AG20443 (cell line): ENCODE measurements at places on chromosomes 3 and 15.

DNA sequence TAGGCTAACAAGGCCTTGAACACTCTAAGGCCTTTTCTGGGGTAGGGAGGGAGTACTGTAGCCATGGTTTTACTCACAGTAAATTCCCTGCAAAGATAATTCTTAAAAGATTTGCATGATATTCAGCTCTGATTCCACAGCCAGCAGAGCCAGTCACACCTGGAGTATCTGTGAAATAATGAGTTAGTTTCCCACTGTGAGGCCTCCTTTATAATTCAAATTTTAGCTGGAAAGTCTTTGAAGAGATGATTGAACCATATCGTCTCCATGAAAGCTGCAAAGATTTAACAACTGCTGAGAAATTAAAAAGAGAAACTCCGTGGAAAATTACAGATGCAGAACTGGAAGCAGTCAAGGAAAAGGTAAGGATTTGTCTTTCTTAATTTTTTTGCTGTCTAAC, 32.3 kb upstream of the DUT start:
- DNase-seq: no peak

GRCh38 chr3:75341324-75342067, 322.6 kb upstream of the FRG2C start:
- no peak for DNase-seq

DNA sequence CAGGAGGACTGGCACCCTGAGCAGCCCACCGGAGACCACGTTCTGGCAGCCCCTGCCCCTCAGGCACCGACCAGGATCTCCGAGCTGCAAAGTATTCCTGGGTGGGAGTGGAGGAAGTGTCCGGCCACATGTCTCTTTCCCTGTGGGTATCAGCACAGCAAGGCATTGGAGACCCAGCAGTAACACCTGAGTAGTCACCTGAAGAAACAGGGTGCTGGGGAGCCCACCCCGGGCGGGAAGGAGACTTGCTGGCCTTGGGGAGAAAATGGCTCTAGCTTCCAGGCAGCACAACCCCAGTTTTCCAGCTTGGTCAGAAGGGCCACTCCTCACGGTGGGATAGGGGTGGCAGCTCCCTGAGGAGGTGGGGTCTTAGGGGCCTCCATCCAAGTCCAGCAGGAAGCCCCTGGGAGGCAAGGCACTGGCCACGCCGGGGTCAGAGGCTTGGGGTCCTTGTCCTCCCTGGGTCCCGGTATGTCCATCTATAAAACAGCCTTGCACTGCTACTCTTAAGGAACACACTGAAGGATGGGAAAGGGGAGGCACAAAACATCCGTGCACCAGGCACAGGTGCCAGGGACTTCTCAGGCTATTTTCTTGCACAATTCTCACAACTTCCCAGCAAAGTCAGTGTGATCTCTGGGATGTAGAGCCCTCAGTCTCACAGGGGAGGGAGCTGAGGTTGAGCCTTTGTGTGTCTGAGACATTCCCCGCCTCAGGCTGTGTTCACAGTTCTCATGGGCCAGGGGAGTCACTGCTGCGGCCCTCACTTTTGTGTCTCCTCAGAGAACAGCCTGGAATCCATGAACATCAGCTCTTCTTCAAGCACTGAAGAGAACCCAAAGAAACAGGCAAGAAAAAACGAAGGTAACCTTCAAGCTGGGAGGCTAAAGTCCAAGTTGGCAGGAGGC, 11.9 kb downstream of the CFAP100 start:
- DNase-seq: no peak

GRCh38 chr15:42832576-42832975, 88.0 kb downstream of the TTBK2 start:
- peak; percentile 67 for DNase-seq

- no peak for DNase-seq
Observed at GRCh38 chr3:20145874-20146273, 40.1 kb downstream of the SGO1 start.

DNA sequence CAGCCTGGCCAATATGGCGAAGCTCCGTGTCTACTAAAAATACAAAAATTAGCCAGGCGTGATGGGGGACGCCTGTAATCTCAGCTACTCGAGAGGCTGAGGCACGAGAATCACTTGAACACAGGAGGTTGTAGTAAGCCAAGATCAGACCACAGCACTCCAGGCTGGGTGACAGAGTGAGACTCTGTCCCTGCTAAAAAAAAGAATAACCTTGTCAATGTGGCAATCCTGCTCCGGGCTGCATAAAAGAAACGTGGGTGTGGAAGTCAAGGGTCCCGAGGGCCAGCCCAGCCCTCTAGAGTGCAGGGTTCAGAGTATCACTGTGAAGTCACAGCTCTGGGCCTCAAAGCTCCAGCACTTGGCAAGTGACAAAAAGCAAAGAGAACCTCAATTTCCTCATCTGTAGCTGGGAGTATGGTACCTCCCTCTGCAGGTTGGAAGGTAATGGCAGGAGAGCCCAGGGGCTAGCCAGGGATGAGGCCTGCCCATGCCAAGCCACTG, 73.5 kb upstream of the IQSEC1 start:
- DNase-seq: no peak

- DNase-seq: no peak
Observed at GRCh38 chr3:100627491-100627890, 18.1 kb downstream of the ADGRG7 start.

GRCh38 chr3:126033051-126033745, 50.7 kb downstream of the SLC41A3 start:
- no peak for DNase-seq

DNA sequence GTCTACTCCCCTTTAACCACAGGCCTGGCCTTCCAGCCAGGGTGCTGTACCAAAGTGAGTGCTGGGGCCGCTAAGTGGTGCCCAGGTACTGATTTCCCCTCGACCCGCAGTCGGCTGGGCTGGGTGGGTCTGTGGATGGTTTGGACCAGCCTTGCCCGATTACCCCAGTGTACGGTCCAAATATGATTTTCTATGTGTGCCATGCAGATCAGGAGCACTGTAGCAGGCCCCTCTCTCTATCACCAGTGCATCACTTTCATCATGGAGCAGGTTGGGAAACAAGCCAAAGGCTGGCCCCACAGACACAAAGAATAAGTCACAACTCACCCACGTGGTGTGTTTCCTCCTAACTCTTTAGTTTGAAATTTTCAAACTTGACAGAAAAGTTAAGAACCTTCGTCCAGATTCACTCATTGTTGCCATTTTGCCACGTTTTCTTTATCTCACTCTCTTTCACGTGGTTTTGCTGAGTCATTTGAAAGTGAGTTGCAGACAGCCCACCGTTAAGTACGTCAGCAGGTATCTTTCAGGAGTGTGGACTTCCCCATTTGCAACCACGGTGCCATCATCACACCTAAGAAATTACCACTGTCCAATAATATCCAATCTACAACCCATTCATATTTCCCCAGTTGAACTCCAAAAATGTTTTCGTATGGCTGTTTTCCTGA, 37.0 kb downstream of the ZNF710 start:
- no peak for DNase-seq

GRCh38 chr3:158830391-158830790, 28.5 kb downstream of the MFSD1 start:
- no peak for DNase-seq

DNA sequence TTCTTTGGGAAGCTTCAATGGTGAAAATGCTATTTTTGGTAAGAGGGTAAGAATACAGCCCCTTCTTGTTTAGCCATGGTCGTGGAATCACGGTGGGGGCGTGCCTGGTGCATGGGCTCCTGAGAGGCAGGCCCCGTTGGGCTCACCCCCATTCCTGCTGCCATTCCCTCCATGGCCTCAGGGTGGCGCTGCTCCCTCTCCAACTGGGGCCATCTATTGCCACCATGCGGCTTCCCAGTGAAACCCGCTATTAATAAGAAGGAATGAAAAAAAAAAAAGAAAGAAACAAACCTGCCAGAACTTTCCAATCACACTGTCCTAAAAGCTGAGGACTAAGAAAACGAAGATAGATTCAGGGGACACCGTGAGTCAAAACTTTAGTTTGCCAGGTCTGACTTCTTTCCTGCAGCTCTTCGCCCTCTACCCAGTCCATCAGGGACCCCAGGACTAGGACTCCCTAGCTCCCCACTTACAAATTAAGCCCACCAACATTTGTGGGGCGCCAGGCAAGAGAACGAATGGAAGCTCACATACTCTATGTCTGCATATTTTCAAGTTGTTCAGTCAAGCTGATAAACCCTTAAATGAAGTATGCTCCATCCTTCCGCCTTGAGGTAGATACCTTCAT, 30.6 kb upstream of the ABHD2 start:
- peak; percentile 88 for DNase-seq

GRCh38 chr3:197487911-197488391, 67.8 kb downstream of the BDH1 start:
- peak; percentile 92 for DNase-seq

GRCh38 chr3:97470481-97470880, 294.1 kb upstream of the ARL6 start:
- DNase-seq: no peak

DNA sequence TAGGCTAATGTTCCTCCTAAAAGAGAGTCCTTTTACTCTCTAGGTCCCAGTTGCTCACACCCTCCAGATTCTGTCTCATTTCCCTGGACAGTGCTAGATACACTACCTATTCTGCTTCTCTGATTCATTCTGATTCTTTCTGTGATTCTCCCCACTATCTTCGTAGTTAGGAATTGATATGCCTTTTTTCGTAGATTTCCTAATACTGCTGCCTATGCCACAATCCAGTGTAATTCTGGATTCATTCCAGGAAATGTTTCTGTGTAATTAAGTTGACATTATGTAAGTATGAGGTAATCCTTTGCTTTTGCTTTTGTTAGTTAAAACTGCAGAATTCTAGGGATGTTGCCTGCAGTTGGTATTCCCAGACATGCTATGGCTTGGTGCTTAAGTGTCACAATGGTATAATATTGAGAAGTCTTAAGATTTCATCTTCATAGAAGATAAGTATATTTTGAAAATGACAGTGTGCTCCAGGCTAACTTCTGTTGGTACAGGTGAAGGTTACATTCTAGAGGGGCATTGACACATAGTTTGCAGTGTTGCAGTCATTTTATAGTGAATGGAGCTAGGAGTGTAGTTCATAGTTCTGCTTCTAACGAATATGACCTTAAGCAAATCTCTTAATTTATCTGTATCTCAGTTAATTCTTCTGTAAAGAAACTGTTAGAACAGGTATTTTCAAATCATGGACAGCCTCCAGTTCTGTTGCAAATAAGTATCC, 54.3 kb downstream of the RIOX2 start:
- DNase-seq: peak; percentile 20

GRCh38 chr3:107701299-107701698, 178.5 kb downstream of the BBX start:
- no peak for DNase-seq

DNA sequence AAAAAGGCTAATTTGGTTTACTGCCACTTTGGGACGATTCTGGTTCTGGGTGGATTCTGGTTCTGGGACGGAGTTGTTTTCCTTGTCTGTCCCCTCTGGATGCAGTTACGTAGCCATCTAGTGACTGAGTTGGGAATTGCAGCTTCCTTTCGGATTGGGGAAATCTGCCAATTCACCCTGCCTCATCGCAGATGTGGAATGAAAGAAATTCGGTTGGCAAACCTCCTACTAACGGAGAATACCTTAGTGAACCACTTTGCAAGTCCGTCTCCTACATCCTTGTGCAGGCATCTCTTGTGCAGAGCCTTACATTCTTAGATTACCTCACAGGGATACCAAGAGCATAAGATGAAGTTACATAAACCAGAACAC, 31.5 kb upstream of the AP4E1 start:
- DNase-seq: peak; percentile 87

DNA sequence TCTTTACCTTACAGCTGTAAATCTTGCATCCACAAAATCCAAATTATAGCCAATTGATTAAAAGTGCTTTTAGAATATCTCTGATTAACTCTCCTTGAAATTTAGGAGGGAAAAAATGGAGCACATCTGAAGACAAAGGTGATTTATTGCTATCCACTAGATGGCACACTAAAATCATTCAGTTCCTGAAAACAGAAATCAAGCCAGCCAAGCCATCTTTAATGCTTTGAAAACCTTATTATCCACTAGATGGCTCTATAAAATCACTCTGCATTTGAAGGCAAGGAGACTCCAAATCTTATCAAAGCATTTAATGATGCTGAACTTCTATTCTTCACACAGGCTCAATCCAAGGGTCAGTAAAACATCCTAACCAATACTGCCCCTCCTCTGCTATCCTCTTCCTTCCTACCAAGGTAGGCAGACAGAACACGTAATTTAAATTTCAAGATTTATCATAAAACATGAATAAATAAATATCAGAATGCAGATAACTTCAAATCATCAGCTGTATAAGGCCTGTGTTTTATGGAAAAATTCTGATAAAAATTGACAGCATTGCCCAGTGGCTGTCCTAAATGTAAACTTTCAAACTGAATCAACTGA, 48.4 kb downstream of the GOLIM4 start:
- peak; percentile 64 for DNase-seq

DNA sequence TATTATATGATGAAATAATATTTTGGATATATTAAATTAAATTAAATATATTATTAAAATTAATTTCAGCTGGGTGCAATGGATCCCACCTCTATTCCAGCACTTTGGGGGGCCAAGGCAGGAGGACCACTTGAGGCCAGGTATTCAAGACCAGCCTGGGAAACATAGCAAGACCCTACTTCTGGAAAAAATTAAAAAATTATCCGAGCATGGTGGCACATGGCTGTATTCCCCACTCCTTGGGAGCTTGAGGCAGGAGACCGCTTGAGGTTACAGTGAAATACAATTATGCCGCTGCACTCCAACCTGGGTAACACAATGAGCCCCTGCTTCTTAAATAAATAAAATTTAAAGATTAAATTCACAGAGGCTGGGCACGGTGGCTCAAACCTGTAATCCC, 61.4 kb downstream of the SH3BP5 start:
- DNase-seq: no peak

- DNase-seq: peak; percentile 20
Observed at GRCh38 chr15:36832774-36833463, 253.5 kb downstream of the CDIN1 start.

DNA sequence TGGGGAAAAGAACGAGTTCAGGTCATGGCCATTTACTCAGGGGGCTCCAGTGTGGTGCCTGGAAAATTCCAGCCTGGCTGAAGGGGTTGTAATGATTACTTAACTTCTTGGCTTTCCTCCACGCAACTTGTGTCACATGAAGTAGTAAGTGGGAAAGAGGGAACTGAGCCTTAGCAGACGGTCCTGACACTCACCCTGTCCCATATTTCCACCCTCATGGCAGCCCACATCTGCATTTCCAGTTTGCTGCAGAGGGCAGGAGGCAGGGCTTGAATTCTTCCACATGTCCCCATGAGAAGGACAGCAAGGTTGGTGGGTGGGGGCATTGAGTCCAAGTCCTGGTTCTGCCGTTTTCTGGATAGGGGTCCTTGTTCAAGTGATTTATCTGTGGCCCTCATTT, 7.8 kb upstream of the CAMP start:
- peak; percentile 56 for DNase-seq

- peak; percentile 70 for DNase-seq
Observed at GRCh38 chr3:157533298-157534070, 30.3 kb upstream of the VEPH1 start.
